Lung (tissue), 17 donors: ENCODE measurements at places on chromosomes 11 and 22. TPM values are rescaled to one million over a fixed set of nuclear protein-coding genes. Genes with fewer than 3 reads are reported as not detected.
A peak's percentile ranks its signal among the peaks of the same experiment; 100 is the strongest.

The PATE4 gene
- not detected for total RNA-seq

The OPCML gene
- total RNA-seq = 0.49 TPM

The MICAL2 gene
- total RNA-seq = 124 TPM

The UPK3A gene
- not detected for total RNA-seq

The TRABD gene
- total RNA-seq = 70.3 TPM

The MFNG gene
- 45.2 TPM for total RNA-seq

The RBMXL2 gene
- 0.37 TPM for total RNA-seq

DNA sequence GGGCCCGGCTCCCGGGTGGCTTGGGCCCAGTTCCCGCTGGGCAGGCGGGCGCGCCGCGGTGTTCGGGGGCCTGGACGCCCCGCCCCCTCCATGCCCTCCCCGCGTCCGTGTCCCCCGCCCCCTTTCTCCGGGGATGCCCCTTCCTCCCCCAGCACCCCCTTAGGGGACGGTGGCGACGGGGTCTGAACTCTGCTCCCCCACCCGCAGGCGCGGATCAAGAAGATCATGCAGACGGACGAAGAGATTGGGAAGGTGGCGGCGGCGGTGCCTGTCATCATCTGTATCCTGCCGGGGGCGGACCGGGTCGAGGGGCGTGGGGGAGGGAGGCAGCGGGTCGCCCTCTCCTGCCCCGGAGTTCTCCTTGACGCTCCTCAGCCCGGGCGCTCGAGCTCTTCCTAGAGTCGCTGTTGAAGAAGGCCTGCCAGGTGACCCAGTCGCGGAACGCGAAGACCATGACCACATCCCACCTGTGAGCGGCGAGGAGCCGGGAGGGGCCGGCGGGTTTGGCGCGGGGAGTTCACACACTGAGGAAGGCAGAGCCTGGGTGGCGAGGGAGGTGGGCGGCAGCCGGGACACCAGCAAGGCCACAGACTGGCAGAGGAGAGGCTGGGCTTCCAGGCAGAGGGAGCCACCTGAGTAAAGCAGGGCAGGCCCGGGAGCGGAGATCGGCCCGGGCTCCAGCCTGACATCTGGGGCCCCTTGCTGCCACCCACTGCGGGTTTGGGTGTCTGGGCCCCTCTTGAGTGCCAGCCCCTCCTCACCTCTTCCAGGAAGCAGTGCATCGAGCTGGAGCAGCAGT is 546 bp downstream of the DRAP1 start:
- no peak for DNase-seq

GRCh38 chr11:34037016-34037415 is 14.5 kb upstream of the CAPRIN1 start:
- no peak for DNase-seq

- DNase-seq = no peak
Observed at GRCh38 chr11:9576701-9577381, 3.4 kb downstream of the WEE1 start.

DNA sequence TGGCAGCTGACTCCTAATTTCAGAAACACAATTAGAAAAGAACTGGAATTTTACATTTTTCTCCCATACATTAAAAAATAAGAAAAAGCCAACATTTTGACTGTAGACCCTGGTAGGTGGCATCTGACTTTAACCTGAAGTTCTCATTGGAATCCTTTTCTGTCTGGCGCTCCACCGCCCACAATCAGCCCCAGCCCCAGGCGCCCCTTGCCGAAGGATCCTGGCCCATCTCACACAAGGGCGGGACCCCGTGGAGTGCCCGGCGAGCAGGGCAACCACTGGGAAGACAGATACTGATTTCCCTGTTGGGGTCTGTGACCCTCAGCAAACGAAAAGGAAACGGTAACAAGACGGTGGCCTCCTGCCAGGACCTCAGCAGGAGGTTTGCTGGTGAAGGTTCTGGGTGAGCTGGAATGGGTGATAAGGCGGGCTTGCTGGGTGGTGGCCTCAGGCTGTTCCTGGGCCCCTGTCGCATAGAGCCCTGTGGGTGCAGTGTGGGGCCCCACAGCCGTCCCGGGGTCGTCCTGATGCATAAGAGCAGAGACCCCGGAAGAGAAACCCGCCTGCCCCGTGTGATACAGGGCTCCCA is 15.7 kb downstream of the TSPO start:
- no peak for DNase-seq

DNA sequence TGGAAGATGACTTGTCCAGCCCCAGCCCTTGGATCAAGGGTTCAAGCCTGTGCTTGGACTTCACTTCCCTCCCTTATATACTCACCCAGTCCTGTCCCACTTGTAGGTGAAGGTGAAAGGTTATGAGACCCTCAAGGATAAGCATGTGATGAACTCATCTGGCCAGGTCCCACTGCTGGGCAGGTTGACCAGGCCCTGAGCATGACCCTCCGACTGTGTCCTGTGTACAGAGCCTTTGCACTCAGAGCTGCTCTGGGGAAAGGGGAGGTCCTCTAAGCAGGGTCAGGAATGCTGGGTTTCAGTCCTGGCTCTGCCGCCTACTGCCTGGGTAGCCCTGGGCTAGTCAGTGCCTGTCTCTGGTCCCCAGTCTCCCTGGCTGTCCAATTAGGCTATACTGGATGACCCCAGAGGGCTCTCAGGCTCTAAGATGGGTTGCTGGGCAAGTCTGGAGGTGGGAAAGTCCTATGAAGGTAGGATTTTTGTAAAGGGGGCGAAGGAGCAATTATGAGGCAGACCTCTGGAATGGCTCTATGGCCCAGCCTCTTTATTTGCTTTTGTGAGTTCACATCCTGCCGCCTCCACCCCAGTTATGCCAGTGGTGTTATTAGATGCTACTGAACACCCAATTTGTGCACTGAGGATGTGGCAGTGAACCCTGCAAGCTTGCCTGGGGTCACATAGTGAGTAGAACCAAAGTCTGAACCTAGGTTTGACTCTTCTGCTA is 14.1 kb downstream of the DGAT2 start:
- no peak for DNase-seq

DNA sequence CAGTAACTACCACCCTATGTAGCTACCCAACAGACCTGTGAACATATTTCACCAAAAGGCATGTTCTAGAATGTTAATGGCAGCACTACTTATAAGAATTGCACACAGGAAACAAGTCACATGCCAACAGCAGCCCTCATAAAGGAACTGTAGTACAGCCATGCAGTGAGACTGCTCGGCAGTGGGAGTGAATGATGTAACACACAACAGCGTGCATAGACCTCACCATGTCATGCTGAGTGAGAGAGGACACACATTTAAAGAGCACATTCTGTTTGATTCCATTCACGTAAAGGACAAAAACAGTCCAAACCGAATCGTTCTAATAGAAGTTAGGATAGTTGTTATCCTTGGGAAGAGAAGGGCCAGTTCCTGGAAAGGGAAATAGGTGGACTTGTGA is 27.2 kb upstream of the KIRREL3 start:
- no peak for DNase-seq

GRCh38 chr22:31103899-31104694 is 3.3 kb downstream of the SELENOM start:
- no peak for DNase-seq

DNA sequence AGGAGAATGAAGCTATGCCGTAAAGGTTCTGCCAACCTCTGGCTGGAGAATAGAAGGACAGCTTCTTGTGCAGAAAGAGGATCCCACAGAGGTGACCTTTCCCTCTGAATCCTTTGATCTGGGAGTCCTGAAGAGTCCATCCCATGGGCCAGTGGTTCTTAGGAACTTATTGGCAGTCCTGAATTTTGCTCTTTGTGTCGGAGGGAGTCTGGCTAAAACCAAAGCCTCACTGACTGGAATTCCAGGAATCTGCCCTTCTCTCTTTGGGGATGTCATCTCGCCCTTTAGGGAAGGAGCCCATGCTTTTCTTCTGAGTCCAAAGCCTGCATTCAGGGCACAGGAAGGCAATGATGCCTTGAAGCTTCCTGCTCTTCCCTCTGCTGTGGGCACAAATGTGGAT is 45.5 kb downstream of the PKNOX2 start:
- DNase-seq = no peak

- no peak for DNase-seq
Observed at GRCh38 chr11:82308979-82309378, 424.7 kb downstream of the FAM181B start.

DNA sequence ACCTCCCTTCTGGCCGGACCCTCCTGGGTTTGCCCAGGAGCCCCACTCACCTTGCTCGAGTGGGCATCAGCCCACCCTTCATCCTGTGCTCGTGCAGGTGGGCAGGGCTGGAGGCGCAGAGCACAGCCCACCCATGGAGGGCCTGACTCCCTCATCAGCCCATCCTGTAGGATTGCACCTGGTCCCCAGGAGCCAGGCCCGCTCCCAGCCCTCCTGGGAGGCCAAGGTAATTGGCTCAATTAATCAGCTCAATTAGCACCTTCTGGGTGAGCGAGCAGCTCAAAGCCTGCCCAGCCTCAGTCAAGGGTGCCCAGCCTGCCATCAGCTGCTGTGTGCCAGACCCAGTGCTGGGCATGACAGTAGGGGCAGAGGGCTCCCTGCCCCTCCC is 58.1 kb upstream of the NECTIN1 start:
- no peak for DNase-seq

DNA sequence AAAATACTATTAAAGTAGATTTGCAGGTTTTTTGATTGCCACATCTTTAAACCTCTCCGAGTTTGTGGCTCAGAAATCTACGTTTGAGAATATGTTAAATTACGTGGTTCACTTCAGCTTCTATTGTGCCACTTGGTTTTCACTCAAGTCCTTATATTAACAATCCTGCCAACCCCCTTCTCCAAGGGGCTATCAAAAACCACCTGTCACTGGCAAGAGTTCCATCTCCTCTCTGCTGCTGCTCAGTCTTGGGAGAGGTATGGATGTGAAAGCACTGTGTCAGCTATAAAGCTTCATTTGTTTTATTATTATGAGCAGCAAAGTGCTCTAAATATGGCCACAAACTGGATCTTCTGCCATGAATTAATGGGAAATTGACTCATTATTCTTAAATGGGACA is 197.5 kb upstream of the NARS2 start:
- DNase-seq = no peak

- no peak for DNase-seq
Observed at GRCh38 chr11:70732881-70733196, 334.5 kb downstream of the CTTN start.

- DNase-seq = peak; percentile 72
Observed at GRCh38 chr11:65316227-65317024, 1.8 kb downstream of the CDC42EP2 start.

DNA sequence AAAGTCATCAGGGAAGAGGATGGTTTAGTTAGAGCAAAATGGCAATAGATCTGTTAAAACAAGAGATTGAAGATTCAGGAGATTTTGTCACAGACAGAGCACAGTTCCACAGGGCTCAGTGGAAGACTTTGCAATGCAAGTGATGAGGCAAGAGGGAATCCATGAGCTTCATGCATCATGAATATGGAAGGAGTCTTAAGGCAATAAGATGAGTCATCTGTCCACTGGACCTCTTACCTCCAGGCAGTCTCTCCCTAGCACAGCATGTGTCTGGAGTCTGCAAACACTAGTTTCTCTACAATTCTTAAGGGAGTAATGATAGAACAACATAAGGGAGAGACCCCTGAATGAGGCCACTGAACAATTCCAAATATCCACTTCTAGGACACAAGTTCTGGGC is 245.7 kb downstream of the NXPE2 start:
- DNase-seq = no peak

- DNase-seq = peak; percentile 46
Observed at GRCh38 chr11:66479394-66480116, 679 bp upstream of the DPP3 start.

GRCh38 chr11:76067099-76067498 is 139.2 kb downstream of the WNT11 start:
- DNase-seq = no peak

- no peak for DNase-seq
Observed at GRCh38 chr11:66115638-66116301, 45.7 kb downstream of the PACS1 start.

DNA sequence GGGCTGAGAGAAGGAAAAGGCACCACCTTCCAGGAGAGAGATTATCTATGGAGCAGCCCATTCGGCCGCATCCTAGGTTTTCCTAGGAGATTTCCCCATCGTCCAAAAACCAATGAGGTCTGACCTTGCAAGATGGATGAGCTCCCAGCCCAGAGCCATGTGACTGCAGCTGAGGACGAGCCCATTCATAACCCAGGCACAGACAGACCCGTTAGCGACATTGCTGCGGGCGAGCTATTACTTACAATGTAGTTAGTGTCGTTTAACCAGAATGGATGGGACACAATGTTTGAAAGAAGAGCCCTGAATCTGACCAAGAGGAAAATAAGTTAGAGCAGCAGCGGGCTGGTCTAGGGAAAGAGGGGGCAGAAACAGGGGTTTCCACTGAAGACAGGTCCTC is 395.9 kb upstream of the CADM1 start:
- DNase-seq = no peak

- DNase-seq = no peak
Observed at GRCh38 chr22:50432131-50432876, 42.5 kb downstream of the SBF1 start.

DNA sequence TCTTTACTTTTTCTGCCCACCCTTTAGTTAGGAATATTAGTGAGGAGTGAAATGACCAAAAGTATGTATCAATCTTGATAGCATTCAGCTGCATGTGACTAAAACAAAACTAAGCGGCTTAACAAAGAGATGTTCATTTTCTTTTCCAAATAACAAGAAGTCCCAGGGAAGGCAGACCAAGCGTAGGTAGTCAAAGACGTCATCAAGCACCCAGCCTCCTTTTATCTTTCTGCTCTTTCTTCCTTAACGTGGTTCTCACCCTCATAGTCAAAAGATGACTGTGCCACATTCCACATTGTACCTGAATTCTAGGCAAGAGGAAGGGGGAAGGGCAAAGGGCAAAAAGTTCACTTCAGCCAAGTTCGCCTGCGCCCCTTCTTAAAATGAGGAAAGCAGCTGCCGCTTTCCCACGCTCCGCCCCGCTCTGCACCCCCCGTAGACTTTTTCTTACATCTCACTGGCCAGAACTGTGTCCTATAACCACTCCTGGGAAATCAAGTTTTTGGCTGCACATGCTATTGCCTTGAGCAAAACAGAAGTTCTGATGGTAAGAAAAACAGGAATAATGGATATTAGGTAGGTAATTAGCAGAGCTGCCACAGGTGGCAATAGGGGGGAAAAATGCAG is 14.6 kb upstream of the PGM2L1 start:
- no peak for DNase-seq

DNA sequence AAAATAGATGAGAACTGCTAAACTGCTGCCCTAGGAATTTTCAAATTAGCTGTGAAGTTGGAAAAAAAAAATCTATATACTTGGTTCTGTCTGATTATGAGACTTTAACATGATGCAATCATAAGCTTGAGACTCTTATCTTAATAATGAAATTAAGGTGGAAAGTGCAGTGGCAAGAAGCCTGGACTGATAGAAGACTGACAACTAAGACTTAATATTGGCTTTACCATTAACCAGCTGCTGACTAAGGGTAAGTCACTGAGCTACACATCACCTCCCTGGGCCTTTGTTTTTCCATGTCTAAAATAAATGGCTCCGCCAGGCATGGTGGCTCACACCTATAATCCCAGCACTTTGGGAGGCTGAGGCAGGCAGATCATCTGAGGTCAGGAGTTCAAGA is 56.9 kb downstream of the SLC35F2 start:
- DNase-seq = no peak

DNA sequence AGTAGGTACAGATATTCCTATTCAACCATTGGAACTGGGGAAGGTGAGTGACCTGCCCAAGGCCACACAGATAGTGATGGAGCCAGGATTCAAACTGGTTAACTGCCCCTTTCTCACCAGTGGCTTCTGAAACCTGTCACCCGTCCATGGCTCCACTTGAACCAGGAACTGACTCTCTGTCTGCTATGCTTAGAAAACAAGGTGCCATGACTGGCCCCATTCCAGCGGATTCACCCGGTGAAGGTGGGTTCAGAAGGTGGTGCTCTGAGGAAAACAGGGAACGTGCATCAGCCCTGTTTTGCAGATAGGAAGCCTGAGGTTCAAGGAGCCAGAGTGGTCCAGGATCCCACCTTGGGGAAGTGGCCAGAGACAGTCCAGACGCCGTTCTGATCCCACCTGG is 2.6 kb upstream of the PATZ1 start:
- no peak for DNase-seq
